Stimulated activated CD4-positive, alpha-beta T cell treated with anti-CD3 and anti-CD28 coated beads, Interleukin-2, amount 100 ng/mL, for 24 hours (primary cell): ENCODE measurements at places on chromosomes 13 and 19.
A peak's percentile ranks its signal among the peaks of the same experiment; 100 is the strongest.

DNA sequence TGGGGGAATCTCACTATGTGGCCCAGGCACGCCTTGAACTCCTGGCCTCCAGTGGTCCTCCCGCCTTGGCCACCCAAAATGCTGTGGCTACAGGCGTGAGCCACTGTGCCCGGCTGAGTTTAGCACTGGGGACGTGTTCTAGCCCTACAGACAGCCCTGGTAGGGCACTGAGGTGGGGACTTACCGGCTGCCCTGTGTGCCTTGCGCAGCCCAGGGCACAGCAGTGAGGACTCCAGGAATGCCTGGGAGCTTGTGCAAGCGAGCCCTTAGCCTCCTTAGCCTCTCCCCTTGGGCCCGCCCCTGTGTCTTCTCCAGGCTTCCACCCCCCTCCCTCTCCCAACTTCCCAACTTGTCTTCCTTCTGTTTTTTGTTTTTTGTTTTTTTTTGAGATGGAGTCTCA, 21.0 kb downstream of the CCNE1 start:
- DNase-seq: no peak

- DNase-seq: no peak
These were observed 39.6 kb downstream of the RAB20 start for GRCh38 chr13:110521946-110522345.

DNA sequence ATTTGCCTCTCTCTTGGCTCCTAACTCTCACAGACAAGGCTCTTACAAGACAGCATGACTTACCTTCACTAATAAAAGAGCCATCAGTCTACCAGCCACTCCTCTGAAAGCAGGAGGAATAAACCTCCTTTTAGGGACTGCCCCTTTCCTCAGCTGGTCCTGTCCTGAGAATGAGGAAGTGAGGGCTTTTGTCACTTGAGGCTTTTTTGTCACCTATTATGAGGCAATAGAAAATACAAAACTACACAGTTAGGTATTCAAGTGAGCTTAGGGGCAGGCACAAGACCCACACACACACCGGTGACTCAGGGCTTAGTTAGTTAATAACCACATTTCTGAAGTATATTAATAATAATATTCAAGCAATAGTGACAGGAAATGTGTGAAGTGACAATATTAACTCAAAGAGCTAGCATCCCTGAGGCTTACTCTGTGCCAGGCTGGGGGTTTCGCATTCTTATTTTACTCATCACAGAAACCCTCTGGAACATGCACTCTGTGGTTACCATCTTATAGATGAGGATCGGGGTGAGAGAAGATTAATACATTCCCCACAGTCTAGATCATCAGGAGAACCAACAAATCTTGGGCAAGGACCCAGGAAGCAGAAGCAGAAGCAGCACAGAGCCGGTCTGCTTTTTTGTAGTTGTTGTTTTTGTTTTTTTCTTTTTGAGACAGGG, 379.9 kb downstream of the LIG4 start:
- no peak for DNase-seq

GRCh38 chr13:93942016-93942415, 537.5 kb downstream of the DCT start:
- no peak for DNase-seq

GRCh38 chr19:7941895-7942596, 1.4 kb downstream of the TIMM44 start:
- DNase-seq: no peak

DNA sequence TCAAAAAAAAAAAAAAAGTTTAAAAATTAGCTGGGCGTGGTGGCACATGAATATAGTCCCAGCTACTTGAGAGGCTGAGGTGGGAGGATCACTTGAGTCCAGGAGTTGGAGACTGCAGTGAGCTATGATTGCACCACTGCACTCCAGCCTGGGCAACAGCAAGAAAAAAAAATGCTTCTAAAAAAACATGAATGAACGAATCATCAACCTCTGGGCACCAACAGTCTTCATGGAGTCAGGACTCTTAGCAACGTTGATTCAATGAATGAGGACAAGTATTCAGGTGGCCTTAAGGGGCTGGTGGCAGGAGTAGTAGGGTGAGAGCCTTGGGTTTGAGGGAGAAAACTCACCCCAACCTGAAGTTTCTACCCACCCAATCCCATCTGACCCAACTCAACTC, 20.6 kb upstream of the OLFM2 start:
- DNase-seq: no peak

DNA sequence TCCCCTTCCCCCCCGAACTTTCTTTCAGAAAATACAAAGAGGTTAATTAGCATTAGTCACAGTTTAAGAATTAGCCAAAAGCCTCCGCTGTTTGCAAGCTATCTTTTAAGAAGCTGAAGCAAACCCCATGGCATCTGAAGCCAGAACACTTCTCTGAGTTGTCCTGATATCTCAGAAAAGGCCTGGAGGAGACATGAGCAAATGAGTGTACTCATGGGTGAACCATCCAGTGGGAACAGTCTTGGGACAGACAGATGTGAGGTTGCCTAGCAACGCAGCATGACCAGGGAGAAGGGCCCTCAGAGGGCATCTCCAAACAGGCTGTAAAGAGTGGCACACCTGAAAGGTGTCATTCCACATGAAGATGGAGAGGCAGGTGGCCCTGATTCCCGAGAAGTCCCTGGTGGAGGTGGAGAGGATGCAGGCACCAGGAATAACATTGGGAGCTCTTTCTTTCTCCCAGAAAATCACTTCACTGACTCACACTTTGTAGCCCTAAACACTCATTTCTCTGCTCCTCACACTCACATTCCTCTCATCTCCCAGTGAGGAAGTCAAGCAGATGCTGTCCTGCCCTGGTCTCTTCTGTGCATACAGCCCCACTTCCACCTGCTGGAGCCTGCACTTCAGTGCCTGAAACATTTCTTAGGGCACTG, 87.0 kb upstream of the TSHZ3 start:
- DNase-seq: no peak

DNA sequence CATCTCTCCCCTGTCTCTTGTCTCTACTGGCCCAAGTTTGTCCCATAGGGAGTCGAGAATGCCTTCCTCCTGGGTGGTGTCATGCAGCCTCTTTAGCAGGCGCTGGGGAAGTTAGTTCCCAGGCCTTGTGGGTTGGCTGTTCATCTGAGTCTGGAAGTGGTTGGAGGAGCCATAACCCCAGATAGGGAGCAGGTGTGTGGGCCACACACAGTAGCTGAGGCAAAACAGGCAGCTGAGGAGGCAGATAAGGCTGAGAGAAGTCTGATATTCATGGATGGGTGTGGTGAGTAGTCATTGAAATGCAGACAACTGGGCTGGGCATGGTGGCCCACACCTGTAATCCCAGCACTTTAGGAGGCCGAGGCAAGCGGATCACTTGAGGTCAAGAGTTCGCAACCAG, 40.9 kb upstream of the KPNA3 start:
- DNase-seq: no peak

DNA sequence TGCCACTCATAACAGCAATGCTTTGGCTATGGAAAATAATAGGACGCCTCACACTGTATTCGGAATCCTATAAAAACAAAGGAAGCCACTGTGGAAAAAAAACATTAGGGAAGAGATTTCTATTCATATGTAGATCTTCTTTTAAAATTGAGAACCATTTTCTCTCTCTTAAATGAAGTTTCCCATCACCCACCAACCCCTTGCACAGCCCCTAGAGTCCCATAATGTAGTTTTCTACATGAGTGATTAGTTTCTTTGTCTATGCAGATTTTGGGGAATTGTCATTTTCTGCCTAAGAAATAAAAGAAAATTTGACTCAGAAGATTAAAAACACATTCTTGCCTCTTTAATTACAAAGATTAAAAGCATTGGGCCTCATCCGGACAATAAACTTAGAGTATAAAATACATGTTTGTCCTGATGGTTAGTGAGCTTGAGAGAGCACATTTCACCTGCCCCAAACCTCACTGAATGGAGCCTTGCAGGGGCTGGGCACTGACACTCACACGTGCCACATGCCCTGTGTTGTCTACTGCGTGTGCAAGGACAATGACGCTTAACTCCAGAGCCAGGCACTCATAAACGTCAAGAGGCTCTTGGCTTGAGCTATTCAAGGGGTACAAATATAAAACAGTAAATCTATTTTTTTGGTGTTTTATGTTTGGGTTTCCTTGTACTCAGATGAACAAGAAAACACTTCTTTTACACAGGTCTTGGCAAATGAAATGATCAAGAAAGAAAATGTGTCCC, 40.0 kb upstream of the KL start:
- DNase-seq: no peak

GRCh38 chr13:49938314-49938713, 2.2 kb upstream of the SPRYD7 start:
- no peak for DNase-seq

- DNase-seq: no peak
These were observed 24.6 kb downstream of the ZNF430 start for GRCh38 chr19:21045028-21045427.

- no peak for DNase-seq
These were observed 226.4 kb downstream of the COG6 start for GRCh38 chr13:39881887-39882286.

GRCh38 chr13:23554000-23554399, 16.2 kb upstream of the TNFRSF19 start:
- no peak for DNase-seq

GRCh38 chr19:3707868-3708206, 347 bp upstream of the TJP3 start:
- no peak for DNase-seq

- DNase-seq: no peak
These were observed 18.0 kb upstream of the ITGBL1 start for GRCh38 chr13:101434486-101434885.

GRCh38 chr19:5561559-5561958, 6.2 kb downstream of the TINCR start:
- DNase-seq: no peak

DNA sequence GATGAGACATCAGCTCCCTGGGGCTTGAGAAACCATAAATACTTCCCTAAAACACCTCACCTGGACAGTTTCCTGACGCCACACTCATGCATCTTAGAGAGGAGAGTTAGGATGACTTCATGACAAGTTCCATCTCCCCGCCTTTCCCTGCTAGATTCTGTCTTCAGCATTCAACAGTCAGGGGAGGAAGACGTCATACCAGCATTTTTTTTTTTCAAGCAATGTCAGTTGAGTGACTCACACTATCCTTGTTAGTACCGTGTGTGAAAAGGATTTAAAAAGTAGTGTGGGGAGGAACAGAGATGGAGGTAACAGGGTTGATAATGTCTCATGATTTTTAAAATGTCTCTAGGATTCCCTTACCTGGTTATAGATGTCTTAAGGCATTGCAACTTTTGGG, at the start of gene OR7D2:
OR7D2 (plus strand) TSS at position 79 of the 400 bp plus-strand sequence. CDS start 6,803 bp downstream, outside the sequence.
- no peak for DNase-seq

- peak; percentile 28 for DNase-seq
These were observed 475.6 kb downstream of the COG6 start for GRCh38 chr13:40130871-40131636.

DNA sequence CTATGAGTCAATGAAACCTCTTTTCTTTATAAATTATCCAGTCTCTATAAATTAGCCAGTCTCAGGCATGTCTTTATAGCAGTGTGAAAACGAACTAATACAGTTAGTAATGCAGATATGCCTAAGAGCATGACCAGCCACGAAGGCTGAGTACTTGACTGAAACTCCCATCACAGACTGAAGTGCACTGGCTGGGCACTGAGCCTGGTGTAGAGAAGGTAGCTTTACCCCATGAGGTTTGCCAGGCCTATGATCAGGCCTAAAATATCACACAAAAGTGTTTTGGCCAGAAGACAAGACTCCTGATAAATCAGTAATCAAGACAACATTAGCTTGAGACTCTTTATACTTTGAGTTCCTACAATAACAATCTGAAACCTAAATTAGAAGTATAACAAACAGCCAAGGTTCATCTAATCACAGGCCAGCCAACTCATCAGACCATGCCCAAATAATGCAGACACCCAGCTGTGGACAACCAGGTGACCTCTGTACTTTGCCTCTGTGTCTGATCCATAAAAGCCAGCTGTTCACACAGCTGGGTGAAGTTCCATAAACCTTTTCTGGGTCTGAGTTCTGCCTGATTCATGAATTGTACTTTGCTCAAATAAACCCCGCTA, 771.8 kb upstream of the SLITRK1 start:
- DNase-seq: no peak

- DNase-seq: no peak
These were observed 34.9 kb upstream of the MLNR start for GRCh38 chr13:49185264-49185663.

- DNase-seq: no peak
These were observed 2.5 kb downstream of the IGFL1 start for GRCh38 chr19:46232029-46232428.

- no peak for DNase-seq
These were observed 18.2 kb upstream of the ZNF14 start for GRCh38 chr19:19750842-19751790.

GRCh38 chr13:51887468-51887867, 25.7 kb downstream of the CCDC70 start:
- DNase-seq: no peak

DNA sequence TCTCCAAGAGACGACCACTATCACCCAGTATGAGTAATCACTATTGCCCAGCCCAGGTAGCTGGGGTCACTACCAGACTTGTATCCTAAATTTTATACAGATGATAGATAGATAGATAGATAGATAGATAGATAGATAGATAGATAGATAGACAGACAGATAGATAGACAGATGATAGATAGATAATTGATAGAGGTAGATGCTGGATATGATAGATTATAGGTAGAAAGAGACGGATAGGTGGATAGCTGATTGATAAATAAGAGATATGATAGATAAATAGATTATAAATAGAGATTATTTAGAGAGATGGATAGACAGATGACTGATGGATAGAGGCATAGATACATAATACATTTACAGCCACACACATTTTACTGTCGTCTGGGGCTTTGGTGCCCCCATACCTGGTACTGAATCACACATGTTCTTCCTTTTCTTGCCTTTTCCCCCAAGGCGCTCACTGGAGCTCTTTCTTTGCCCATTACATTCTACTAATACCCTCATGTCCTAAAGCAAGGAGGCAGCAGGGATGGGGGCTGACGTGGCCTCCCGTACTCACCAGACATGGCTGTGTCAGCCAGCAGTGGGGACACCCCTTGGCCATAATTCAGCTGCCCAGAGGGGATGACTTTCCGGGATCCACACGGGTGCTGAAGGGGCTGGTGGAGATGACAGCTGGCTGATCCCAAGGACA, 44.6 kb upstream of the CCNE1 start:
- no peak for DNase-seq

DNA sequence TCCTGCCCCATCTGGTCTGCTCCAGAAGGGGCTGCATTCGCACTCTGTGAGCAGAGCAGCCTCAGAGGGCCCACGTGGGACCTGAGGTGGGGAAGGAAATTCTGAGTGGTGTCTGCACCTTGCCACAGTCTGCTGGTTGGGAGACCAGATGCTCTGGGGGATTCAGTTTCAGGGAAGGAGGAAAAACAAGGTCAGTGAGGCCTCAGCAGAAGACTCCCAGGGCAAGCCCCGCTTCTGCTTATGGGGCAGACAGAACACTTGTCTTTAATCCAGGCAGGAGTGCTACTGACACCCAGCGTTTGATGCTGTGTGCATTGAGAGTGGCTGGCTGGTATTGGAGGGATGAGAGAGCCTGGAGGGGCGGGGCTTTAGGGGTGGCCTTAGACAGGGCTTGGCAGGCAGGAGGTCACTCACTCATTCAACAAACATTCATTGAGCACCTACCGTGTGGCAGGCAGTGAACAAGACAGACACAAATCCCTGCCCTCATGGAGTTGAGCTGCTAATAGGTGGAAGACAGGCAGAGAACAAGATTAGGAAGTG, 4.9 kb upstream of the CLEC17A start:
- no peak for DNase-seq
